Hematopoietic multipotent progenitor cell treated with erythropoietin and hydrocortisone succinate and interleukin-3 and kit ligand, for 6 days (in vitro differentiated cells): ENCODE measurements at places on chromosomes 2 and 18.

GRCh38 chr18:3499501-3499900, 49.5 kb downstream of the TGIF1 start:
- no peak for DNase-seq

DNA sequence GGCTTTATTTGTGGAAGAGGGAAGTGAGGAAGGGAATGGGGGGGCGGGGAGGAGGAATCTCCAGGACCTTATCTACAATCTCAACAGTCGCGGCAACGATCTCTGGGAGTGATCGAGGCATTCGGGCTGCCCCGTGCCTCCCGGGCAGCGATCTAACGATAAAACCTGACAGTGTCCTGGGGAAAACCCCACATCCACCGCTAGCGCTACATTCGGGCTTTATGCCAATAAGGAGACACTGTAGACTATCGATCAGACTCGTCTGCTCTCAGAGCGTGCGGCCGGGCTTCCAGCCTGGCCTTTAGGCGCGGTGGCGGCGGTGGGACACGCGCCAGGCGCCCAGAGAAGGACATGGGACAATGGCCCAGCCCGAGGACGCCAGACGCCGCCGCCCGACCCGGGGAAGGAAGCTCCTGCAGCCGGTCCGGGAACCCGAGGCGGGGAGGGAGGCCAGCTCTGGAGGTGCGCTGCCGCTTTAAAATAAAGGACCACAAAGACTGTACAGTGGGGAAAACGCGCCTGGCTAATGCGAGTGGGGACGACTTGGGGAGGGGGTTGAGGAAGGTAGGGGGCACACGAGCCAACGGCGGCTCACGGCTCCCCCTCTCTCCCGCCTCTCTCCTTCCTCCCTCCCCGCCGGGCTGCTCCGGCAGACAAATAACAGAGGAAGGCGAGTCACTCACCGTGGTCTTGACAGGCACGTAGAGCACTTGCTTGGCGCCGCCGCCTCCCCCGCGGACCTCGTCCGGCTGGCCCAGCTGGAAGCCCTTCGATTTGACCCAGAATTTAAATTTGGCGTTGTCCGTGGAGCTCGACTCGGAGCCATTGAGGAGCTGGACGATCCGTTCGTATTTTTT, 2.2 kb downstream of the NOL4 start:
- DNase-seq: peak; percentile 12

- no peak for DNase-seq
These were observed 250.0 kb downstream of the DSEL start for GRCh38 chr18:67266246-67267237.

GRCh38 chr18:77049938-77050337, 82.6 kb downstream of the MBP start:
- DNase-seq: no peak

DNA sequence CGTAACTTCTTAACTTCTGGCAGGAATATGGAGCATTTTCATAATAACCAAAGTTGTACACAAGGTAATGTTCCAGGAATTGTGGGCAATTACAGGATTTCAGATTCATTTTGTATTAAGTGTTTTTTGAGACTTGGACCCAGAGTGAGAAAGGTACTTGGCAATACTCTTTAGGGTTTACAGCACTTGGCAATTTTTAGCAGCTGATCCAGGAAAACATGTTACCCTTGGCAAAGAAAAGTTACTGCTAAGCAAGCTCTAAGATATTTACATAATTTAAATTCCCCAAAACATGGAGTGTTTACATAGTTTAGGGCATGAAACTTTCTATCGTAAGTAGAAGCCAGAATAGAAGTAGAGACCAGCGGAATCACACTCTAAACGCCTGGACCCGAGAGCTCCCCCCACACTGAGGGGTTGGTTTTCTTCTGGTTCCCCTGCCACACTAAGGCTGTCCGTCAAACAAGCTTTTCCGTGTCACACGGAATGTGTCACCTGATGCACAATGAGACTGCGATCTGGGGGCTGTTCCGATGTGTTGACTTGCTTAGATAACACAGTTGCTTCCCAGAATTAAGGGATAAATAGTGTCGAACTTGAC, 177.1 kb downstream of the PTGR3 start:
- DNase-seq: no peak

DNA sequence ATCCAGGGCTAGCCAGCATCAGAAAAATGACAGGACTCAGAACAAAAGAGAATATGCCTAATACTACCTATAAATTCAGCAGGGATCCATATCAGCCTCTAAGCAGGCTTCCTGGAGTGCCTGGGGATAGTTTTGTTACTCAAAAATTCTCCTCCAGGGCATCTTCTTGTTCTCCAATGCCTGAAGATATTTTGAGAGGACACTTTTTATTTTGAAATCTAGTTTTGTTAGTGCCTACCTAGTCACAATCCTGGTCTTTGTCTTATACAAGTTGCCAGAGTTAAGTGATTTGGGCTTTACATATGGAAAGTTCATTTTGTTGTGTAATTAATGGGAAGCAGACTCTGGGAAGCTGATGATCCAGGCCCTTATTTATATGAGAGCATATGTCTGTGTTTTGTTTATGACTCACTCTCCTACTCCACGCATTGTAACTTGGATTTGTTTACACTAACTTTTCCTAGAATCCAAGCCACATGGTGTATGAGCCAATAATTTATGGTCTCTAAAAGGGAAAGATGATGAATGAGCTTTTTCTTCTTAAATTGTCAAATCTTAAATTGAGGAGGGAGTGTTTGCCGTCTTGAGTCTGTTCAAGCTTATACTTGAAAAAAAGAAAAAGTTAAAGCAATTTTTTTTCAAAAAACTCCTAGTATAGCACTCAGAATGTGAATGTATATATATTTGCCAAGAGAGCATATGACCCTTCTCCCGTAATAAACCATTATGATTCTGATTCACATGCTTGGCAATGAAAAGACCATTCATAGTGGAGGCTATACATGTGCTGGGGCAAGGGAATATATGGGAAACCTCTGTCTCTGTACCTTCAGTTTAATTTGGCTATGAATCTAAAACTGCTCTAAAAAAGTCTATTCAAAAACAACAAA, 370.3 kb downstream of the SETBP1 start:
- DNase-seq: no peak

DNA sequence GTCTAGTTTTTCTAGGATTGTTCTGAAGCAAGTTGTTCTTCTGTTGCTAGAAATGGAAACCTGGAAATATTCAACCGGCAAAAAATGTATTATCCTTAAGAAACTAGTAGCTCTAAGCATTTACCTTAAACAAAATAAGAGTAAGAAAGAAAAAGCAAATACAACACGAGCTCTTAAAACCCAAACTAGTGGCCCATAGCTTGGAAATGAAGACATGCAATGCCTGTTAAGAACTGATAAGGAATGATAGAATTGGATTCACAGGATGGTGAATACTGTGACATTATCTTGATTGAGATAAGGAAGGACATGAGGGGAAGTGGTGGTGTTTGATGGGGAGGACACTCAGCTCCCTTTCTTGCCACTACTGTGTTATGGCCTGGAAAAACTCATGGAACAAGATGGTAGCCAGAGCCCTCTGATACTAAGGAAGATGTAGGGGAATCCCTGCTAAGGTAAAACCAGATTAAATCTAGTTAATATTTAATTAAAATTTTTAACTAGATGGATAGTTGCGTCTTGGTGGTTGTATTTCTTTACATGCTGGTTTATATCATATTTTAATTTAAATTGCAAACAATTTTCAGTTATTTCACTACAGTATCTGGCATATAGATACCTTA, 193.8 kb downstream of the LPIN1 start:
- DNase-seq: peak; percentile 35

DNA sequence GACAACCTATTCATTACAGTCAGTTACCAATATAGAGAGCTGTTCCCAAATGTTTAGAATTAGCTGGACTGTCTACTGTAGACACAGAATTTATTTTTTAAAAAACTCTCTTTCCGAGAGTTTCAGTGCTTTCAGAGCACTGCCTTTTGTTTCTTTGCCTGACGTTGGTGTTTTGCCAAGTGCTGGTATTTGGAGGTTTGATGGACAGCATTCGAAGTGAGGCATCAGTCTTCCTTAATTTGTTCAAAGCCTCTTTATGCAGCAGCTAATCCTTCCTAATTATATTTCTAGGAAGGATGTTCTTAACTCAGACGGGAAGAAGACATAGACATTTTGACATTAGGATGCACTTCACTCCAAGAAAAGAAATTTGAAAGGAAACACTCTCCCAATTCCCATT, 83.2 kb downstream of the LTBP1 start:
- DNase-seq: no peak

DNA sequence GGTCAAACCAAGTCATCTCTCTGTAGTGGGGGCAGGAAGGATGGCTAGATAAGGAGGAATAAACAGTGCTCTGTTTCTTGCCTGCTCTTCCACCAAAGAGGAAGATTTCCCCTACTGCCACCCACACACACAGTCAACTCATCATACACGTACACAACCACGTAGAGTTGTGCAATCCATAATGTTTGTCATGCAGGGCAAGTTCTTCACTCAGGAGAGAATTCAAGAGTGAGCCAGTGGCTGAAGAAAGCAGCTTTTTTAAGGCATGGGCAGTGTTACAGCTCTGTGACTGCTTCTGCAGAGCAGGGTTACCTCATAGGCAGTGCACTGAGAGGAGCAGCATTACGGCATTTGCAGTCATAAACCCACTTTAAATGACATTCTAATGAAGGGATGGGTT, 283.0 kb downstream of the RND3 start:
- DNase-seq: no peak

- no peak for DNase-seq
These were observed 5.6 kb upstream of the TNS1 start for GRCh38 chr2:218008060-218009040.

DNA sequence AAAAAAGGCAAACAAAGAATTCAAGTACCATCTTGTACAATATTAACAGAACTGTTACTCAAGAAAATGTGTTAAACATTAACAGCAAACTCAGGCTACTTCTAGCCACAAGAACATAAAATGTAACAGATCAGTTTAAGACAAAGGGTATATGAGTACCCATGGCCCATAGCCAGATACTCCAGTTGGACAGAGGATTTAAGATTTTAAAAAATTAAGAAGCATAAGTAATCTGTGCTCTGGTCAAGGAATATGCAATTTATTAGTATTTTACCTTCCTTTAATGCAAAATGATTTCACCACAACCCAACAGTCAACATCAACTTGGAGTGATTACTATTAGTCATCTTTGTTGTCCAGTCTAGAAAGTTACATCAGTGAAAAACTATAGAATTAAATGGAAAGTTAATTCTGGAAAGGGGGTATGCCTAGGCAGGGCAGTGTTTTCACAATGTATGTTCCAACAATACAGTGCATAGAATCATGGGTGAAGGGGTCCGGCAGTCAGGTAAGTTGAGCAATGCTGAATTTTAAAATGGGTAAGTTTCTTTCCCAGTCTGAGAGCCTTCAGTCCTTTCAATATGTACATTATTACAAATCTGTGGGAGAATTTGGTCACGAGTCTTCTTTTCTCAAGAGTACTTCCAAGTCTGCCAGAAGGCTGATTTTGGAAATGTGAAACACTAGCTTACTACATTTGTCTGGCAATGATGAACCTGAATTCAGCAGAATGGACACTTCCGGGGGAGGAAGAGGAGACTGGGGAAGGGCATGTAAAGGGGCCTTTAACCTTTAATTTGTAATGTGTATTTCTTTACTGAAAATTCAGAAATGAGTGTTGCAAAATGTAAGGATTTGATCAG, 34.5 kb downstream of the SFT2D3 start:
- no peak for DNase-seq

GRCh38 chr2:107107351-107107750, 221.4 kb upstream of the ST6GAL2 start:
- DNase-seq: no peak

DNA sequence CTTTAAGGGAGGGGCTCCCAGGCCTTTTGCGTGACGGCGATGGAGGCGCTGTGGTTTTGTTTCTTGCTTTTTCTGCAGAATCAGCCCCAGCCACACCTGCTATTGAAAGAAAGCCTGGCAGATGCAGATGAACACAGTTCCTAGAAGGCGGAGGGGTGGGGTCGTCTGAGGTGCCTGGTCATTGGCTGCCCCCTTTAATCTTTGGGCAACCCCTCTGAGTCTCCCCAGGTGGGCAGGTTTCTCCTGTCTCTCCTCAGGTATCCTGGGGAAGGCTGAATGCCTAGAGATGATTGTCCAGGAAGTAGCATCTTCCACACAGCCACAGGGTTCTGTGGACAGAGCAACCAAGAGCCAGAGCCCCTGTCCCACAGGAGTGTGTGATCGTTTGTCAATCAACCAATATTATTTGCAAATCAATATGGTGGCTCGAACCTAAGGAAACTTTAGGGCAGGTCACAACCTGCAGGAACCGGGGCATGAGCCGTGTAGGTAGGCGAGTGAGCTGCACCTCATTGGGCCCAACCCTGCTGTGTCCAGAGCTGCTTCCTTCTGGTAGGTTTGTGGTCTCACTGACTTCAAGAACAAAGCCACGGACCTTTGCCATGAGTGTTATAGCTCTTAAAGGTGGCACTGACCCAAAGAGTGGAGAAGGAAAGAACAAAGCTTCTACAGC, 104.3 kb downstream of the NDUFA10 start:
- no peak for DNase-seq

GRCh38 chr2:147634826-147635225, 210.0 kb upstream of the ACVR2A start:
- no peak for DNase-seq

DNA sequence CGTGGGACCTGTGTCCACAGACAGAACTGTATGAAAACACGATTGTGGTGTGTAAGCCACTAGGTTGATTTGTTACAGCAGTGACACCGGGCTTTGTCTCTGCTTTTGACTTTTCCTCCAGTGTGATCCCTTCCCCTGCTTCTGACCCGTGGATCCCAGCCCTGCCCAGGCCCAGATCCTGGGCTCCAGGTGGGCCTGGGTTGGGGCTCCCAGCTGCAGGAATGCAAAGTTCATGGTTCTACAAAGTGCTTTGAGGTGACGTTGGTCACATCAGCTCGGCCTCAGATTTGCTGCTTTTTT, 26.8 kb downstream of the HPCAL1 start:
- DNase-seq: no peak

GRCh38 chr2:217993138-217993537, 9.7 kb downstream of the TNS1 start:
- no peak for DNase-seq

GRCh38 chr2:219783359-219783975, 156.0 kb downstream of the SLC4A3 start:
- DNase-seq: no peak

DNA sequence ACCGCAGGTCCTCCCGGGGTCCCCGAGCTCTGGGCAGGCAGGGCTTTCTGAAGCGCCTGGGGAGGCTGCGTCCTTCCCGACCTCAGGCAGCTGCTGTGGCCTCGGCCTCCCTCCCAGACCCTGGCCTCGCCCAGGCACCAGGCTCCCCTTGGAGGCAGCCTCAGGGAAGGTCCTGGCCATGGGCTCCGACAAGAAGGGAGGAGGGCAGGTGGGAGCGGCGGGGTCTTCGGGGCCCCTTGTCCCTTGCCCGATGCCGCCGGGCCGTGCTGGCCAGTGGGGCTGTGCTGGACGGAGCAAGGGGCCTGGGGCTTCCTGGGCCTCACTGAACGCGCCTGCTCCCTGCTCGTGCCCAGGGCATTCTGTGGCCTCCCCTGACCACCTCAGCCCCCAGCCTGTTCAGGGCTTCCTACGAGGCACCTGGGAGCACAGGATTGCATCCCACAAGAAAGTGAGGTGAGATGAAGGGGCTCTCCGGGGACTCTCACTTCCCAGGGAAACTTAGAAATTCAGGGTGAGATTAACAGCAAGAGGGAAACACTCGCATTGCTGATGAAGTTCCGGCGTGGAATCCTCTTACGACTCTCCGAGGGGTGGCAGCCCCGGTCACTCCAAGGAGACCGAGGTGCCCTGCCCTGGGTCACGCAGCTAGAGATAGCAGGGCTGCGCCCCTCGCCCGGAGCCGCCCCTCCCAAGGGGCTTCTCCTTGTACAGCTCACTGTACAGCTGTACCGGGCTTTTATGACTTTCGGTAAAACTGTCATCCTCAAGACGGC, 778 bp downstream of the MFSD2B start:
- peak; percentile 50 for DNase-seq

- DNase-seq: no peak
These were observed 262.9 kb upstream of the KLHL29 start for GRCh38 chr2:23121968-23122648.
